Dermis microvascular lymphatic vessel endothelial cell (primary cell): ENCODE measurements at places on chromosomes 2 and 18. TPM values are rescaled to one million over a fixed set of nuclear protein-coding genes. Genes with fewer than 3 reads are reported as not detected.

MYO5B gene
- 0.25 and 0.51 TPM in 2 replicates for total RNA-seq

PPP3R1 gene
- 16.6 and 25.8 TPM in 2 replicates for total RNA-seq

FKBP7 gene
- total RNA-seq, result 16.0 and 17.3 TPM in 2 replicates

AGBL5 gene
- 16.2 and 18.1 TPM in 2 replicates for total RNA-seq

MLPH gene
- total RNA-seq, result 0.25 TPM in 1 of 2 replicates, not detected in the other
